ENCODE measurements at places on chromosomes 11 and 22.

DNA sequence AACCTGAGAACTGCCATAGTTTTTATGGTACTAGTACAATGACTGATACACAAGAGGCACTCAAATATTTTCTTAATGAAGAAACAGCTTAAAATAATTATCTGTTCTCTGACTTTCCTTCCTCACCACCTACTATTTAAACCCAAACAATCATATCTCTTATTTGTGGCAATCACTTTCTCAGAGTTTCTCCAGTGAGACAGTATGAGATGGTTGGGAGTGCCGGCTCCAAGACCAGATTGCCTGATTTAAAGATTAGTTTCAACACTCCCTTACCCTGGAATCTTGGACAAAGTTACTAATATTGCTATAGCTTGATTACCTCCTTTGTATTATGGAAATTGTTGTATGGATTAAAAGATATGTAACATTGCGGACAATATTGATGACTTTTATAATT is 5.7 kb upstream of the CEP126 start:
- DNase-seq: no peak

GRCh38 chr22:48451891-48452290 is 1375.8 kb downstream of the BRD1 start:
- no peak for DNase-seq

GRCh38 chr11:112719736-112720525 is 241.3 kb upstream of the NCAM1 start:
- DNase-seq: no peak

DNA sequence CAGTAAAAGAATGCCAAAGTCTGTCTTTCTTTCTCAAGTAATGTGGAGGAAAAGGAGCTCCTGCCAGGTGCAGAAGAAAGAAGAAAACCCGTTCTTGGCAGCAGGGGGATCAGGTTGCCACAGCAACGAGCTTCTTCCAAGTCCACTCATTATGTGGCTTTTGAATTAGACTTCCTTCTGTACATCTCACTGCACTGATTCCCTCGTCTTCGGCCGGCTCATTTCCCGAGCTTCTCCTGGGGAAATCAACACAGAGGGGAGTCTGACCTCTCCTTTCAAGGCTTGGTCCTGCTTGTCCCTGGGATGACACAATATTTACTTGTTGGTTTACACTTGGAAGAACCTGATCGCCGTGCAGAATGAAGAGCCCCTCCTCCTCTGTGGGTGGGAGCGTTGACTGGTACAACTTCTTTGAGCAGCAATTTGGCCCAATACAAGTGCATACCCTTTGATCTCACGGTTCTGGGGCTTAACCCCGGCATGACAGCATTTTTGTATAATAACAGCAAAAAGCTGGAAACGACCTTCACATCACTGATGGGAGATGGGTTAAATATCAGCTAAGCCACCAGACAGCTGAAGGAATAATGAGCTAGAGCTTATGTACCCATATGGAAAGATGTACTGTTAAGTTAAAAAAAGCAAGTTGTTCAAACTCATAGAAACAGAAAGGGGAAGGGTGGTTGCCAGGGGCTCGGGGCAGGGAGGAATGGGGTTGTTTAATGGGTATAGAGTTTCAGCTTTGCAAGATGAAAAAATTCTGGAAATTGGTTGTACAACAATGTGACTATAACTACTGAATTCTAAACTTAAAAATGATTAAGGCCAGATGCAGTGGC is 35.4 kb downstream of the MCHR1 start:
- DNase-seq: no peak

DNA sequence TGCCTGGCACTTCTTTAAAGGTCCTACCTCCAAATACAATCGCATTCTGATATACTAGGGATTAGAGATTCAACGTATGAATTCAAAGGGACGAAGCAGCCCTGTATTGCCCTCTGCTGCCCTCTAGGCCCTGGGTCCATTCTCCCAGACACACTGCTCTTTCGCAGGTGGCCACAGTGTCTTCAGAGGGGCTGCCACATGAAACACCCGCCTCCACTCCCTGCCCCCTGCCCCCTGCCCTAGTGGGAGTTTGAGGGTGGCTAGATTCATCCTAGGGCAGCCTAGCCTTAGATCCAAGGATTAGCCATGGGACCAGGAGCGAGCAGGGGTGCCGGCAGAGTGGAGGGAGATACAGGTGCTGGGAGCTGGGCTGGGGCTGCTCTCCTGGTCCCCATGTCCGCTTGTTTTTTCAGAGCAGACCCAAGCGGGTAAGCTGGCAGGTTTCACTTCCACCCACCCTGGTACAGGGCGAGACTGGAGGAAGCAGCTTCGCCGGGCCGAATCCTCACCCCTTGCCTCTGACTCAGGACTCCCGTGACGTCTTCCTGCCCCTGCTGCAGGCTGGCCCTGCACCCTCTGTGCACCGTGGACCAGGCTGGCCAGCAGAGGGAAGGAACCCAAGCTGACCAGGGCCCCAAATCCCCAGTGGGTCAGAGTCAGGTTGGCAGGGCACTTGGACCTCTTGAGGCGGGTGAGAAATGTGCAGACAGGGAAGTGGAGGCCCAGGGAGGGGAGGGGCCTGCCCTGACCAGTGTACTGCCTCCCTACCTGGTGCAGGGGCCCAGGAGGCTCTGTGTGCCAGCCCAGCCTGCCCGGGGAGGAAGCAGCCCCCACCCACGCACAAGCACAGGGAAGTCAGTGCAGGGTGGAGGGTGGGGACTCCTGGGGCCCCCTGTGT is 28.4 kb upstream of the HMOX1 start:
- DNase-seq: no peak
